ENCODE measurements at places on chromosomes 2 and 18.

DNA sequence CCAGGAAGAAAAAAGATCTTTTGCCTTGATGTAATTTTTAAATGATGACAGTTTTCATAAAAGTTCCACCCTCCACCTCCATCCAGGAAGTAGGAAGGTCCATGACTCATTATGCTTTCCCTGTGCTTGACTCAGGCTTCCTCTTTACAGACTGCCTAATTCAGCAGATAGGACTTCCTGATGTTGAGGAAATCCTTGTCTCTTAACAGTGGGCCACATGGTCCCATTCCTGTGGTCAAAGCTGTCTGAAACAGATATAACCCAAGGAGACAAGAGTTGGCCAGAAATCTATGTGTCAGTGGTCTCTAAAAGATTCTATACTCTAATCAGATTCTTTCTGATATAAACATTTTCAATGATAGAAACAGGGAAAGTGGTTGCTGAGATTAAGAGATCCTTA is 119.1 kb downstream of the BAZ2B start:
- no peak for DNase-seq

DNA sequence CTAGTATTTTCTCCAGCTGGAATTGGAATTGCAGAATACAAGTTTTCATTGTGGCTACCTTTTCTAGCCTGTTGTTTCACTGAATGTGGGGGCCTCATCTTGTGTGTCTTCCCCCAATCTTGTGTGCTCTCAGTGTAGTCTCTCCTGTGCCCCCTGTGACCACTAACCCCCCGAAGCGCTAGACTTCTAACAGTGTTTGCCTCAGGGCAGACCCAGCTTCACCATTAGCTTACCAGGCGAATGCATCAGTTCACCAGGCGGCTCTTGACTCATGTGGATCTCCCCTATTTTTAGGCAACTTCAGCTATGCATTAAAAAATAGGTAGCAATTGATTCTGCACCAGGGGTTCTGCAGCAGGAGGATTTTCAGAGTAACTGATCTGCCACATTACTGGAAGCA is 376.2 kb upstream of the MEIS1 start:
- no peak for DNase-seq

GRCh38 chr2:20167356-20167755 is 57.6 kb downstream of the SDC1 start:
- no peak for DNase-seq

- DNase-seq = no peak
Measured at GRCh38 chr2:98234776-98235175, 111.5 kb upstream of the CNGA3 start.

- DNase-seq = no peak
Measured at GRCh38 chr2:199485732-199486335, 28.1 kb upstream of the SATB2 start.

DNA sequence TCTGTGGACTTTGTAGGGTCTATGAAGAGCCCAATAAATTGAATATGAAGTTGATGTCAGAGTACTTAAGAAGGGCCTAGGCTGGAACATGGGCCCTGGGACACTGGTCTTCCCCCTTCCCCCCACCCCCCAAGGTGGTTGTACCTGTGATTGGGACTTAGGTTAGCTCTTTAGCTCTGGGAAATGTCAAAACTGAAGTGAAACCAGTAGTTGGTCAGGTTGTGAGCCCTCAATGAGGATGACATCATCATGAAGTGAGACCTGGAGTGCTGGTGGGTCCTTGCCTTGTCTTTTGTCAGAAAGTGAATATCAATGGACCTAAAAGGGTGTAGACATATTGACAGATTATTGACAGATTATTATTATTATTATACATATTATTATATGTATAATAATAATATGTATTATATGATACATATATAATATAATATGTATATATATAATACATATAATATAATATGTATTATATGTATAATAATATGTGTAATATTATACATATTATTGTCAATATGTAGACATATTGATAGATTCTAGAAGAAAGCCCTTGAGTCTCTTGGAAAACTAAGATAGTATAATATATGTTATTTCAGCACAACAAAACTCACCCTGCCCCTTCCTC is 5.4 kb downstream of the MARS2 start:
- DNase-seq = no peak

GRCh38 chr2:47499621-47500309 is 96.8 kb downstream of the MSH2 start:
- DNase-seq = no peak

GRCh38 chr2:233331536-233331935 is 22.8 kb upstream of the DGKD start:
- peak; percentile 38 for DNase-seq

DNA sequence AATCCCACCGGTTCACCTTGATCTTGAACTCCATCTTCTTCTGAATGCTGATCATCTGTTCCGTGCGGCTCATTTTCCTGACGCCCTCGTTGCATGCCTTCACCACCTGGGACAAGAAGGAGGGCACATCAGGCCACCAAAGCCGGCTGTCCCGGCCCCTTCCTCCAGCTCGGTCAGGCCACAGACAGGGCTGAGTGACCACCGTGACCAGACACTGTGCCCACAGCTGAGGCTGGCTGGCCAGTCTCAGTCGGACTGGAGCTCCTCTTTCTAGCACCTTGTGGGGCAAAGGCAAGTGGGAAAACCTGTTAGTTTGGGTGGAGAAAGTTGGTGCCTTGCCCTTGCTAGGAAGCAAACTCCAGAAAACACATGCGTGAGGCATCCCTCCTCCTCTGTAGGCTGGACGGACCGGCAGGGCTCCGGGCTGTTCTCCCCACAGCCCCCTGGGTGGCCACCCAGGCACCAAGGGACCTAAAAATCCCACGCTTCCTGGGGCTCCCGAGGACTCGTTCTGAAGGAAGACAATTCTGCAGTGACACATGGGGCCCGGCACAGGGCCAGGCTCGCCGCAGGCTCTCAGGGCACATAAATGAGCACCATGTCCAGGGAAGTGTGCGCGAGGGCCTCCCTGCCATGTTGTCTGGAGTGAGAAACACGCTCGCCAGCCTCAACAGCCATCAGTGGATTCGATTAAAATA is 15.3 kb downstream of the SNORC start:
- DNase-seq = no peak

GRCh38 chr2:11411768-11412448 is 54.1 kb downstream of the E2F6 start:
- no peak for DNase-seq

- no peak for DNase-seq
Measured at GRCh38 chr2:233926806-233927205, 9.6 kb downstream of the TRPM8 start.

GRCh38 chr18:14933964-14934363 is 186.0 kb downstream of the ANKRD30B start:
- DNase-seq = no peak

DNA sequence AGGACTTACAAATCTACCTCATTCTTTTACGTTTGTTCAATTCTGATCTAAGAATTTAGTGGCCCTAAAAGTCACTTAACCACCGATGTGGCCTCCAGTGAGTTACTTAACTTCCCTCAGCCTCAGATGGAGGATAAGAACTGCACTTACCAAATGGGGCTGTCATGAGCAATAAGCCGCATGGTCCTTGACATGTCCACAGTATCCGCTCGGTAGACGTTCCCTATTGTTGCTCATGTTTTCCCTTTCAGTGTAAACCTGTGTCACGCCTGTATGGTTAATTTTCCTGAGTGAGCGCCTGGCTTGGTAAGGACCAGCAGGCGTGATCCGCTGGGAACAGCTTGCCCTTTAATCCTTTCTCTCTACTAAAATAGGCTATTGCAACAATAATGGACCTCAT is 20.3 kb downstream of the SEC11C start:
- DNase-seq = no peak

DNA sequence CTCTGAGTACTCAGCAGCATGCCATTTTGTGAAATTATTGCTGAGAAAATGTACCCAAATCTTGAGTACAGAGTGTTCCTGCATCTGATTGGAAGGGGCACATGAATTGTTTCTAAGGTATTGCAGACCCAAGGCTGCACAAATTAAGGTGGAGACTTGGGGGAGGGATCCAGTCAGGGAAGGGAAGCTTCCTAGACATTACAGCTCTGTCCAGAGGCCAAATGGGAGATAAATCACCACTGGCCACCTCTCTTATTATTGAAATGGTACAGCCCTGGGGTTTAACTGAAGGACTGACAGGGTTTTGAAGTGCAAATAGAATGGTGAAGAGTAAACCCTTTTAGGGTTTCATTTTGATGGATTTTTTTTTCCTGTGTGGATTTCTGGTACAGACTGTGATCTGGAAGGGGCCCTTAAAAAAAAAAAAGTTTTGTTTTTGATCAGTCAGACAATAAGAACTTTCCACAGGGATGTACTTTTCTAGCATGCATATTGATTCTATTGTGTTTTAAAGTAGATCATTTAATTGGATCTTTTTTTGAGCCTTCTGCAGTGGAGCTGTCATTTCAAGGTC is 119.4 kb downstream of the GREB1L start:
- no peak for DNase-seq

DNA sequence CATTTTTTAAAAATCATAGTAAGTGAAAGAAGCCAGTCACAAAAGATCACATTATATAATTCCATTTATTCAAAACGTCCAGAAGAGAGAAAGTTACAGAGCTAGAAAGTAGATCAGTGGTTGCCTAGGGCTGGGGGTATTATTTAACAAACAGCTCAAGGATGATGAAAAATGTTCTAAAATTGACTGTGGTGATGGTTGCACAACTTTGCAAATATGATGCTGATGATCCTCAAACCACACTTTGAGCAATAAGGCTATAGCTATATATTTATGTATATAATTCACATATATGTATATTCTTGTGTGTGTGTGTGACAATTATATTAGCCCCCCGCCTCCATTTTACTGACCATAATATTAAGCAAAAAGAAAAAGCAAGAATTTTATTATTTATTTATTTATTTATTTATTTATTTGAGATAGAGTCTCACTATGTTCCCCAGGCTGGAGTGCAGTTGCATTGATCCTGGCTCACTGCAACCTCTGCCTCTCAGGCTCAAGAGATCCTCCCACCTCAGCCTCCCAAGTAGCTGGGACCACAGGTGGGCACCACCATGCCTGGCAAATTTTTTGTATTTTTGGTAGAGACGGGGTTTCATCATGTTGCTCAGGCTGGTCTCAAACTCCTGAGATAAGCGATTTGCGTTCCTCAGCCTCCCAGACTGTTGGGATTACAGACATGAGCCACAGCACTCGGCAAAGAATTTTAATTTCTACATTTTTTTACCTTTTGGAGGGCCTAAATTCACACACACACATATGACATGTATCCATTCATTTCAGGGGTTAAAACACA is 1.9 kb downstream of the WDR12 start:
- DNase-seq = no peak

DNA sequence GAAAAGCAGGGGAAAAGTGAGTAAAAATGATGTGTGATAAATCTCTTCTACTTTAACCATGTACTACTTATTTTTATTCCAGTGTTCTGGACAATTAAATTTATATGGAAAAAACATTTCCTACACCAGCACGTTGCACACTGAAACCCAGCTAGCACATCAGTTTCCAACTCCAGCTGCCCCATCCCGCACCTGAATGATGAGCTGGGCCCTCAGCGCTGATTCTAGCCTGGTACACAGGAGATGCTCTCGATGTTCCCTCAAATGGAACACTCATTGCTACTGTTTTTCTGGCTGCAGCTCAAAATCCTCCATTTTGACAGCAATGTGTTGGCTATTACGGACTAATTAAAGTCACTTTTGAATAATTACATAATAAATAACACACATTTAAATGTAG is 783.1 kb upstream of the FSHR start:
- no peak for DNase-seq

- DNase-seq = no peak
Measured at GRCh38 chr2:192718340-192718739, 523.6 kb upstream of the TMEFF2 start.

GRCh38 chr2:158745866-158746382 is 49.2 kb upstream of the DAPL1 start:
- no peak for DNase-seq

DNA sequence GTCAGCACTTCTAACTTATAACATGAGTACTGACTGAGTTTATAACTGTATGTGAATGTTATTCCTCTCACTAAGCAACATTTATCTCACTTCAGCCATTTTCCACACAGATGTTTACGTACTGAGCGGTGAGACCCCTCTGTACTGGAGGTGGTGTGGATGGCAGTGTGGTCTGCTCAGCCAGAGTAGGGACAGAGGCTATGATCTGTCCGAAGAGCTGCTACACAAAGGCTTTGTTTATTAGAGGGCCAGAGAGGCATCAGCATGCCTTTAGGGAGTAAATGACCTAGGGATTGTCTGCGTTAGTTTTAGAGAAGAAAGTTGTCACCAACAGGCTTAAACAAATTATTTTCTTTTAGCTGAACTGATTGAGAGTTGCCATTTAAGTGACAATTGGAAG is 23.2 kb upstream of the TACR1 start:
- no peak for DNase-seq

- DNase-seq = no peak
Measured at GRCh38 chr2:191878548-191879279, 31.8 kb upstream of the CAVIN2 start.

DNA sequence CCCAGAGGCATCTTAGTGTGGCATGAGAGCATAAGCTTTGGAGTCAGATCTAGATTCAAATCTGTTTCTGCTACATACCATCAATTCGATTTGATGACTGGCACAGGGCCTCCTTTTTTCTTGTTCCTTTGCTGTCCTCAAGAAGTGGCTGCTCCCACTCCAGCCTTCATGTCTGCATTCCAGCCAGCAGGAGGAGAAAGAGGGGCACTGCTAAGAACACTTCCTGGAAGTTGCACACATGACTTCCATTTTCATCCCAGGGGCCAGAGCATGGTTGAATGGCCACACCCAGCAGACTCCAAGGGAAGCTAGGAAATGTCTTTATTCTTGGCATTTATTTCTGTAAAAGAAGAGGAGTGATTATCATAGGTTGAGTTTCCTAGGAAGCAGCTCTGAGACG is 50.4 kb downstream of the EML6 start:
- DNase-seq = no peak
